Activated naive CD4-positive, alpha-beta T cell treated with Interleukin-2 at 50 U/mL for 16 hours (primary cell): ENCODE measurements at places on chromosomes 13 and 19.

- DNase-seq, result no peak
These were observed 27.4 kb upstream of the CYP4F8 start for GRCh38 chr19:15587663-15588062.

DNA sequence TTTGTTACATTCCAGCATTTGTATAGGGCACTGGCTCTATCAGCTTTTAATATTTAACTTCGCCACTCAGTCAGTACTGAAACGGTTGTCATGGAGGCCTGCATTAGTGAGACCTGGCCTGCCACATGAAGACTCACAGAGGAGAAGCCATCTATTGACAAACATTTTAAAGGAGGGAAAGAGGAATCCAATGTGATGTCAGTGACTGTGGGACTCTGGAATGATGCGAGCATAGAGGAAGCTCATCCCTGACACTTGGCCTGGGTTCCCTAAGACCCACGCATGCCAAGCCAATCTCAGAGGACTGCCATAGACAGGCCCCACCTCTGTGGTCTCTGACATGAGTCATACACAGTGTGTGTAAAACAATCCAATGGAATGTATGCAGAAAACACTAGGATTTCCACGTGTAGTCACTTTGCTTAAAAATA is 7.9 kb upstream of the DPY19L3 start:
- no peak for DNase-seq

GRCh38 chr13:76745261-76746200 is 140.7 kb downstream of the KCTD12 start:
- DNase-seq, result no peak

GRCh38 chr13:72875233-72875632 is 93.3 kb downstream of the PIBF1 start:
- no peak for DNase-seq

DNA sequence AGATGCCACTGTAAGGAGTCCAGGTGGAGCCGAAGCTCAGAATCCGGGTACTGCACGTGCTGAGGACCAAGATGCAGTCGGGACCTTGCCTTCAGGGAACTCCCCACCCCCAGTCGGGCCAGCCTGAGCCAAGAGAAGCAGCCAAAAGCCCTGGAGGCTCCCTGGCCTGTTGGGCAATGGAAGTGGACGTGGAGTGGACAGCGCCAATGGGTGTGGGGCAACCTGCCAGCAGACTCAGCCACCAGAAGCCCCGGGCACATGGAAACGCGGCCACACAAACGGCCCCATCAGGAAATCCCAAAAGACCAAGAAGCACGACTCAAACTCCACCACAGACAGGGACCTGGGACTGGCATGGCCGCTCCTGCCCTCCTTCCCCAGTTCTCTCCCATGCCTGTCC is 30.0 kb upstream of the KCTD15 start:
- no peak for DNase-seq

DNA sequence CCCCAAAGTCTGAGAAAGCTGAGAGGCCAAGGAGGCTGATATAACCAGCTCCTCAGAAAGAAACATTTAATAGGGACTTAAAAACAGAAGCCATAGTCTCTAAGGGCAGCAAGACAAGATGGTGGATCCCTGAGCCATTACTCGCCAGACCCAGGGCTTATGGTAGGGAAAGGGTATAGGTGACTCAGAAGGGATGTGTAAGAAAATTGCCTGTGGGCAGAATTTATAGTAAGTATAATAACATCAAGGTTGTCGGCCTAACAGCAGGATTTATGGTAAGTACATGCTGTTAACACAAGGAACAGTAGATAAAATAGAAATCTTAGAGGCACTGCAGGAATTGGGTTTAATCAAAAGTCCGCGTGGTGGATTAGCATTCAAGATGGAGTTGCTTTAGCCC is 14.7 kb downstream of the KBTBD6 start:
- DNase-seq, result no peak

- no peak for DNase-seq
These were observed 344.1 kb upstream of the TMTC4 start for GRCh38 chr13:101018720-101019119.

DNA sequence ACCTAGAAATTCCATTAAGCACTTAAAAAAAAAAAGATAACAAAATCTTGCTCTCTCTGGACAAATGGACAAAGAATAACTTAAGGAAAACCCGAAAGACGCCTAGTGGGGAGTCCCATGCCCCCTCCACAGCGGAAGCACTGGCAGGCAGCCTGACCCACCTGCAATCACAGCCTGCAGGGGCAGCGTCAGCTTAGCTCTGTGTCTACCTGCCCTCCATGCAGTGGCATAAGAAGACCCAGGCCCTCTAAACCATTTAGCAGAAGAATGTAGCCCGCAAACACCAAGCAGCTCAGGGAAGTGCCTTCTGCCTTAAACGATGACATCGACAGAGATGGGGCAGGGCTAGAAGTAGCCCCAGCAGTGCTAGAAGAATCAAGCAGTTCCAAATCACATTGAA is 36.0 kb downstream of the KCTD15 start:
- no peak for DNase-seq

GRCh38 chr13:98318263-98318878 is 141.3 kb upstream of the RNF113B start:
- DNase-seq, result no peak

- DNase-seq, result no peak
These were observed 38.1 kb downstream of the MIPEP start for GRCh38 chr13:23851106-23851505.

DNA sequence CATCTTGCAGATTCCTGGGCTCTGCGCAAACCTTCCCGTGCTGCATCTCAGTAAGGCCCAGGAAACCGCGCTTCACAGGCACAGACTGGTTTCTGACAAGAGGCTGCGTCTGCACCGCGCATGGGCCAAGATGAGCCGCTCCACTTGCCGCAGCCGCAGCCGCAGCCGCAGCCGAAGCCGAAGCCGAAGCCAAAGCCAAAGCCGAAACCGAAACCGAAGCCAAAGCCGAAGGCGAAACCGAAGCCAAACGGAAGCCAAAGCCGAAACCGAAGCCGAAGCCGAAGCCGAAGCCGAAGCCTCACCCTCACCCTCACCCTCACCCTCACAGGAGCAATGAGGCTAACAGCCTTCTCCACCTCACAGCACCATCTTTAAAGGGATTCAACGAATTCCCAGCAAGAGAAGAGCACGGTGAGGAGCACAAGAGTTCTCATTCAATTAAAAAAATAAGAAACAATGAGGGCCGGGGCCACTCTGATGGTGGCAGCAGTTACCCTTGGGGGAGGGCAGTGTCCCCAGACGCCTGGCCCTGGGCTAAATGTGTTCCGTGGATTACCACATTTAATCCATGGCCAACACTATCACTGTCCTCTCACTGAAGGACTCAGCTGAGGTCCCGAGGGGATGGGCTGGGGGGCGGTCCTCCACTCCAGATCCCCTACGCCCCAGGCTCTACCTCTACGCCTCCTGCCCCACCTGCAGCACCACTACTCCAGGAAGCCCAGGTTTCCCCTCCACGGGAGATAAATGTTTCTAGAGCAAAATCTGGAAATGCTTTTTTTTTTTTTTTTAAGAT is 29.1 kb downstream of the ZNF787 start:
- peak; percentile 39 for DNase-seq

DNA sequence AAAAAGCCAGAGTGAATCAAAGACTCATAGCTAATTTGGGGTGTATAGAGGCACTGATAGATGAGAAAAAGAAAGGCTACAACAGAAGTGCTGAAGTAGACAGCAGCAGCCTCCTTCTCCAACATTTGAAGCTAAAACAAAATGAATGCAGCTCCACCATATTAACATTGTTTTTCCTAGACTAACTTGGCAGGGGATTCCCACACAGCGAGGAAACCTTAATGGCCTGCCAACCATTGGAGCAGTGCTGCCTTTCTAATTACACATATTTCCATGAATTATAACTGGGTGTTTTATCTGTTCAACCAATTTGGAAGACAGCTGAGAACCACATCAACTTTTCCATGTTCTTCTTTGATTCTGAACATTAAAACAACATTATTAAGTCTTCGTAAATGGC is 478.6 kb downstream of the LIG4 start:
- no peak for DNase-seq

GRCh38 chr19:32372726-32373517 is 27.5 kb downstream of the ZNF507 start:
- DNase-seq, result no peak

DNA sequence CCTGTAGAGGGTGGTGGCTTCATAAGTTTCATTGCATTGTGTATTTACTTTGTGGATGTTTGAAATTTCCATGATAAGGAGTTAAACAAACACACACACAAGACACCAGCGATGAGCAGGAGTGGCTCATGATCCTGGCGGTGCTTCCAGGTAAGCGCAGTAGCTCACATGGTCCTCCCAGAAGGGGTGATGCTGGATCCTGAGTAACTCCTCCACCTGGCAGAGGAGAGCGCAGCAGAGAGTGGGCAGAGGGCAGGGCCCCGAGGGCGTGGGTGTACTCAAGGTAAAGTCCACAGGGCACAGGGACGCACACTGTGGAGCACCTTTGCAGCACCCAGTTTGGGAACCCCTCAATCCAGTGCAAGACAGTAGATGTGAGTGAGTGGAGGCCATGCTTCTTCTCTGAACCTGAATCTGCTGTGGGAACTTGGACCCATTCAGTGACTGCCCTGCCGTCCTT is 54.0 kb downstream of the RFX2 start:
- DNase-seq, result no peak

DNA sequence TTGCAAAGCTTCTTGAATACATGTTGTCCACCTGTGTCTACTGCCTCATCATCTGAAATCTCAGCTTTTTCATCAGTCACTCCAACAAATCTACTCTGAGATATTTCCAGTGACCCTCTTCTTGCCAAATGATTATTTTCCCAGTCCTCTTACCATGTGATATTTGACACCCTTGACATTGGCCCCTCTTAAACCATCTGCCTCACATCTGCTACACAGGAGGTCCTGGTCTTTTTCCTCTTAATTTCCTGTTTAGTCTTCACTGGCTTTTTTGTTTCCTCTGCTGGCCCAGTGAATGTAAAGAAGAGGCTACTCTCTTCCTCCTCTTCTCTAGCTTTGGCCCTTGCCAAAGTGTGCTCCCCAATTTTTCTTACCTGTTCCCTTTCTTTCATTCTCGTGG is 218.7 kb downstream of the DNAJC15 start:
- DNase-seq, result no peak

DNA sequence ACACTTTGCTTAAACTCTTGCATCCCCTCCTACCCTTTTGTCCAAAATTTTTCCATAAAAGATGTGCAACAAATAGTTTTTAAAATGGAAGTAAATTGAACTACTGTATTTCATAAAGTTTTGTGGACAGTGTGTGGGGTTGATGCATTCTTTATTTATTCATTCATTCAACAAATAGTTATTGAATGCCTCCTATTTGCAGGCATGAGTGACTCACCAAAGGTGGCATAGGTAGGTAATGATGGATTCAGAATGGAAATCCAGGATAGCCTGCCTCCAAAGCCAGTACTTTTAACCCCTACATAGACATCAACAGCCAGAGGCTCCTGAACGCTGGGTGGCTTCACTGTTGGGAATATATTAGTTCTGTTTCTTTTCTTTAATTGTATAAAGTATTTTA is 2.4 kb upstream of the CSNK1A1L start:
- no peak for DNase-seq

DNA sequence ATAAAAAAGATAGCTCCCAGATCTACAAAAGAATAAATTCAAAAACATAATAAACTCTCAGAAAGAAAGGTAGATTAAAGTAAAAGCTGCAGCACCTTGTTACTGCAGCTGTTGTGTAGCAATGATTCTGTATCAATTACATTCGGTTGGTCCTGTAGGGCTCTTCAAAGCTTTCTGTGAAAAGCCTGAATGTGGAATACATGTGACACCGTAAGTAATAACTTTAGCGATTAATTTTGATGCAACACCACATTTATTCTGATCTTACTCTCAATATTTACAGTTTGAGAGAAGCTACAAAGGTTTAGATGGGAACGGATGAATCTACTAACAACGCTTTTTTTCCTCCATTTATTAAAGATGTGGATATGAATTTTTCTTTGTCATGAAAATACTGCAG is 279.2 kb downstream of the DACH1 start:
- DNase-seq, result no peak

DNA sequence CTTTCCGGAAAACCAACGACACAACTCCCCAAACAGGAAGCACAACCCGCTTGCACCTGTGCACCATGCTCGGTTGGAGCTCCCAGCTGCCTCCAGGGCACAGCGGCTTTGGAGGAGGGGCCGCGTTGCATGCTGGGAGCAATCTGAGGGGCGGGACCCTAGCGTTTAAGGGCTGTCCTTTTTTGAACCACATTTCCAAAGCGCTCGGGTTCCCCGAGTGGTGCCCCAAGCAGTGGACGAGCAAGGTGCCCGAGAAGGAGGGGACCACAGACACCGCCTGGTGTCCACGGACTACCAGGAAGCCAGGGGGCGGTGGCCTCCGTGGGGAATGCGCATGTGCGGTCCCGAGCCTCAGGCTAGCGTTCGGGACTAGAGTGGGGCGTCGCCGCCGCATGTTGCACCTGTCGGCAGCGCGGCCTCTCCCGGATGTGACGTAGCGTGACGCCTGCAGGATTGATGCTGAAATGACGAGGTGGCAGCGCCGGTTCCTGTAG is 11.9 kb upstream of the ZNF57 start:
- DNase-seq, result peak; percentile 54

- DNase-seq, result no peak
These were observed 8.6 kb downstream of the PLPPR2 start for GRCh38 chr19:11363881-11364280.

DNA sequence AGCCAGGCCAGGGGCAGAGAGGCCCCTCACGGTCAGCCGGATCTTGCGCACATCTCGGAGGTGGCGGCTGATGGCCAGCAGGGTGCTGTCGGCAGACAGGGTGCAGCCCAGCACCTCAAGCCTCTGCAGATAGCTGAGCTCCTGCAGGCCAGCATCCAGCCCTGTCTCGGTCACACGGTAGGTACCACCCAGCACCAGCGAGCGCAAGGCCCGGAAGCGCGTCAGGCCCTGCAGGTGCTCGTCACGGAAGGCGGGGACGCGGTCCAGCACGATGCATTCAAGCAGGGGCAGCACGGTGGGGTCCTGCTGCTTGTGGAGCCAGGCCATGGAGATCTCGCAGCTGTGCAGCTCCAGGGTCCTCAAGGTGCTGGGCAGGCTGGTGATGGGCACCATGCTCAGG is 7.7 kb downstream of the FBXL12 start:
- no peak for DNase-seq

- DNase-seq, result no peak
These were observed 187.7 kb downstream of the DCT start for GRCh38 chr13:94291631-94292322.

DNA sequence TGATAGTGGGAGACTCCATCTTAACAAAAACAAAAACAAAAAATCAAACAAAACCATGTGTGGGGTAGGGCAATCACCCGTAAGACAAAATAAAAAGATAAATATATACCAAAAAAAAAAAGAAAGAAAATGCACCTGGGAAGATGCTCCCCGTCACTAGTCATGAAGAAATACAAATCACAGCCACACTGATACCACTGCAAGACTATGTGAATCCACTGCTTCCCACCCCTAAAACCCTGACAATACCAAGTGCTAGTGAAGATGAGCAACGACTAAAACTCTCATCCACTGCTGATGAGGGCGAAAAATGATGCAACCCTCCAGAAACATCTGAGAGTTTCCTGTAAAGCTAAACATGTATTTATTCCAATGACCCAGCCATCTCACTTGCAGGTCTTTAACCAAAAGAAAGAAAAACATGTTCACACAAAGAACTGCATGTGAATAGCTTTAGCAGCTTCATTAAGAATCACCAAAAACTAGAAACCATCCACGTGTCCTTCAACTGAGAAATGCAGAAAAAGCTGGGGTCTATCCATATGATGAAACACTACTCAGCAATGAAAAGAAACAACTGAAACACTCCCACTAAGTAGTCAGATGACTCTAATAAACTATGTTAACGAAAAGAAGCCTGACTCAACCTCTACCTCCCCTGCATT is 31.7 kb downstream of the BRD4 start:
- DNase-seq, result peak; percentile 42
